ENCODE measurements at places on chromosomes 12 and 14.
A peak's percentile ranks its signal among the peaks of the same experiment; 100 is the strongest.

- DNase-seq: no peak
Measured at GRCh38 chr12:59219148-59219547, 298.8 kb upstream of the LRIG3 start.

GRCh38 chr12:68310370-68310769 lies 21.8 kb downstream of the MDM1 start:
- no peak for DNase-seq

DNA sequence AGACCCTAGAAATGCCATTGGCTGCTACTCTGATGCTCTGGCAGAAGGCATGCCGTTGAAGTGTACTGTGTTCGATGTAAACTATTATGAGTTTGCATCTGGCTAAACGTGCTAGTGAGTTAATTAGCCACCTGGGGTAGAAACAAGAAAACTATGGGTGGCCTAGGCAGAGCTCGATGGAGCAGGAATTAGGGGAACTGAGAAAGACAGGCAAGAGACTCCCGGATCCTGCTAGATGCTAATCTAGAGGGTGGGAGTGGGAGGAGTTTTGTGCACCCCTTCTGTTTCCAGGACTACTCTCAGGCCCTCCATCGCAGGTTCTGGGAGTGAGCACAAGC lies 32.0 kb downstream of the TMEM63C start:
- DNase-seq: no peak

GRCh38 chr14:77565289-77565993 lies 51.0 kb downstream of the SPTLC2 start:
- DNase-seq: no peak

- no peak for DNase-seq
Measured at GRCh38 chr12:1970331-1970900, 33.8 kb downstream of the DCP1B start.

DNA sequence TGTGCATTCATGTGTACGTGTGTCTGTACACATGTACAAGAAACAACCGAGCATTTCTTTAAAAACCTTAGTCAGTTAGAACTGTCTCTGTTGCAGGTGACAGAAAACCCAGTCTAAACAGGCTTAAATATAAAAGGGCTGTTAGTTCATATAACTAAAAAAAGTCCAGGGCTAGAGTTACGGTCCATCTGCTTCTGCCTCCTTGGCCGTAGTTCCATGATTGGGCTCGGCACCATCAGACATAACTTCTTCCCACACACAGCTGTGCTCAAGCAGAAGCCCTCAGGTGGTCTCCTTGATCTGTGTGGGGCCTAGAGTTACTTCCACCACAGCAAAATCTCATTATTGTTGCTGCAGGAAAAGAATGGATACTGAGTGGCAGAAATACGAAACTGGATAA lies 34.6 kb downstream of the CKB start:
- DNase-seq: no peak

DNA sequence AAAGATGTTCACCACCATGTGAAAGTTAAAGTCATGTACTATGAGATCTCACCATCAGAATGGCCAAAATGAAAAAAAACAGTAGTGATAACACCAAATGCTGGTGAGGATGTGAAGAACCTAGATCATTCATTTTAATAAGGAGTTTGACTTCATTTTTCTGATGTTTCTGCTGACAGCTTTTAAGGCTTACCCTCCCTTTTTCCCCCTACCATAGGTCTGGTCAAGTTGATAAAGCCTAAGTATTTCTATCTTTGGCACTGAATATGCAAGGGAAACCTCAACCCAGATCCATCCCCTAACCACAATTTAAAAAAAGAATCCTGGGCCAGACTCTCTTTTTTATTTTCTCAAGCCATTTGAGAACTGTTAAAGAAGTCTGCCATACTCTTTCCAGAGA lies 689.6 kb upstream of the FOXG1 start:
- no peak for DNase-seq

GRCh38 chr14:35682802-35683201 lies 126.3 kb downstream of the RALGAPA1 start:
- DNase-seq: no peak

- peak; percentile 64 for DNase-seq
Measured at GRCh38 chr12:108812324-108812723, 45.1 kb downstream of the SSH1 start.

- DNase-seq: no peak
Measured at GRCh38 chr12:51322452-51322851, 1.5 kb downstream of the BIN2 start.

DNA sequence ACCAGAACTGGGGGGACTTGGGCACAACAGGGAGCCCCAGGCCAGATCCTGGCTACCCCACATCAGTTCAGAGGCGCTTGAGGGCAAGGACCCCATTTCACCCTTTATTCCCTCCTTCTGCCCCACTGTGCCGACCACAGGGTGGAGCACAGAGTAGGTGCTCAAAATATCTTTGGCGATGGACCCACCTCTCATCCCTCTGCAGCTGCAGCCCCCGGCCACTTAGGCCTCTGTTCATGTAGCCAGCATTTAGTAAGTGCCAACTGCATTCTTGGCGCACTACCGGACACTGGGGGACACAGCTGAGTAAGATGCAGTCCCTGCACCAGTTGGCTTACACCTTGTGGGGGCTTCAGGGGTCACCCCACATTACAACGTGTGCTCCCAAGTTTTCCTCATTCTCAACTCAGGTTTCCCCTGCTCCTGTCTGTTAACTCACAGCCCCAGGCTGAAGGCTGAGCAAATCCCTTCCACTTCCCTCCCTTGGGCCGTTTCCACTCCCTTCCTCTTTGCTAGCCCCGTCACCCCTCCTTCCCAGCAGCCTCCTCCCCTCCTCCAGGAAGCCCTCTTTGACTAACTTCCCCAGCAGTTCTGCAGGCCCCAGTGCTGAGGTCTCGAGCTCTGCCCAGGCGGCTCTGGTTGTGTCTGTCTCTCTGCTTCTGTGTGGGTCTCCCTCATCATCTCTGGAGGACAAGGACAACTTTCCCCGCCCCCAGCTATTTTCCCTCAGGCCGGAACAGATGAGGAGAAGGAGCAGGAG lies 26.5 kb downstream of the KRT80 start:
- DNase-seq: no peak

DNA sequence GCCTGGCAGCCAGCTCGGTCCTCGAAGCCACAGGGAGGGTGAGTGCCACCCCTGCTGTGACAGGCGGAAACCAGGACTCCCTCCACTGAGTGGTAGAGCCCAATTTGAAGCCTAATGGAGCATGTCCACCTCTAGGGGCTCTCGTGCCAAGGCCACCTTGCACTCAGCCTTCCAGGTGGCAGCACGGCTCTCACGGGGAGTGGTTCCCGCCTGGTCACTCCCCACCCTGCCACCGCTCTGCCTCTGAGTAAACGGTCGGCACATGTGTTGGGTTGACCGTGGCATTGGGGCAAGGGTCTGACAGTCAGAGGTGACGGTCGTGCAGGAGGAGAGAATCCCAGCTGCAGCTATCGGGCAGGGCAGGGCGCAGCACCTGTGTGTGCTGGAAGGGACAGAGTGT lies 34.8 kb downstream of the IL31 start:
- no peak for DNase-seq

DNA sequence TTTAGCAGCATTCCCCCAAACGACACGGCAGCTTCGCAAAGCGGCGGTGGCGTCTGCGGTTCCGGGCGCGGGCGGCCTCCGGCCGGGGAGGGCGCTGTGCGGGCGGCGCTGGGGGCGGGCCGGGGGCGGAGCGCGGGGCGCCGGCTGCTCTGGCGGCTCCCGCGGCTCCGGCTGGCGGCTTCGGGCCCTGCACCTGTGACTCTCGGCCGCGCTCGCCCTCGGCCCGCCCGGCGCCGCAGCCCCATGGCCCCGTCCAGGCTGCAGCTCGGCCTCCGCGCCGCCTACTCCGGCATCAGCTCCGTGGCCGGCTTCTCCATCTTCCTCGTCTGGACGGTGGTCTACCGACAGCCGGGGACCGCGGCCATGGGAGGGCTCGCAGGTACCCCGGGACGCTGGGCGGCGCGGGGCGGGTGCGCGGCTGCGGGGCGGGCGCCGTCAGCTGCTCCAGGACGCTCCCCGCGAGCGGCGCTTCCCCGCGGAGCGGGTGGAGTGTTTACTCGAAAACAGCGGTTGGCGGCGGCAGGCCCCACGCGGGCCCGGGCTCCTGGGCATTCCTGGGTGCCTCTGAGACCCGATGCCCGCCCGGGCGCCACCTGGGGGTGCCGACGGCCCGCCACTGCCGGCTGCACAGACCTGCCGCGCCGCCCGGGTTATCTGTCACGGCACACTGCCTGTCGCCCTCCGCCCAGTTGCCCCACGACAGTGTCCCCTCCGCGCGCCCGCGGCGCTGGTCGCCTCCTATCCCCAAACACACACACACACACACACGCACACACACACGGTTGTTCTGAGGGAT lies at the start of gene SLC48A1:
Gene SLC48A1, plus strand, starts transcription at position 177 of the 796 bp plus-strand sequence. Its CDS starts 67 bp downstream, at position 244.
- DNase-seq: peak; percentile 87

GRCh38 chr14:98731701-98732100 lies 540.3 kb downstream of the BCL11B start:
- no peak for DNase-seq

GRCh38 chr12:80580254-80580653 lies 127.2 kb upstream of the MYF6 start:
- DNase-seq: no peak

DNA sequence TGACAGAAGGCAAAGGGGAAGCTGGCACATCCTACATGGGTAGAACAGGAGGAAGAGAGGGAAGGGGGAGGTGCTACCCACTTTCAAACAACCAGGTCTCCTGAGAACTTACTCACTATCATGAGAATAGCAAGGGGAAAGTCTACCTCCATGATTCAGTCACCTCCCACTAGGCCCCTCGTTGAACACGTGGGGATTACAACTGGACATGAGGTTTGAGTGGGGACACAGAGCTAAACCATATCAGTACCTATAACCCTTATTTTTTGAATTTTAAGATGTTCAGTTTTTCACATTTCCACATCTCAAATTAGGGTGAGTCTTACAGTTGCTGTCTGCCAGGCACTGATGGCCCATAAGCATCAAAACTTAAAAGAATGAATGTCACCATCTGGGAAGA lies 80.2 kb upstream of the ST8SIA1 start:
- no peak for DNase-seq

DNA sequence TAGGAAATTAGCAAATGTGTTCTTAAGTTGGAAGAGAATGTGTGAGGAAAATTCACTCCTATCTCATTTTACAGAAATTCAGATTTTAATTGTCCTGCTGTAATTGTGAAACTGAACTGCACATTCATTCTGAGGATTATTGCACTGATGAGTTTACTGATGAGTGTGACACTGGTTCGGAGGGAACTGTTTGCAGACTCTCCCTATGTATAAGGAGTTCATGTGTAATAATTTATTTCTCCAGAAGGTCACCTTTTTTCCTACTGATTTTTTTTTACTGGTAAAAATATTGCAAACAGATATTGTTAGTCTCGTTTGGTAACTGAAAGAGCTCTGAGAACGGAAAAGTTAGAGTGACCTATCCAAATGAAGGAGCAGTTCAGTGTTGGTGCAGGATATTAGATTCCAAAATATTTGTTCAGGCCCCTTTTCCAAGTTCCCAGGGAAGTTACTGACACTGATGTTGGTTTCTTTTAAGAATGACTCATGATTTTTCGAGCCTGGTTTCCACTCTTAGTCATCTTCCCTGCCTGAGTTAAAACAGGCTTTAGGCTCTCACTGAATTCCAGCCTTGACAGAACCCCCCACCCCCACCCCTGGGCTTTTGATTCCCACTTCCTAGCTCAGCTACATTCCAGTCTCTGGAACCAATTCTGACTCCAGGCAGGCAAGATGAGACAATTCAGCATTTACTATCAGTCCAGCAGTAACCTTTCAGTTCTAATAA lies 18.4 kb downstream of the ANO6 start:
- peak; percentile 31 for DNase-seq

- DNase-seq: peak; percentile 90
Measured at GRCh38 chr12:109899783-109900751, at the start of gene TCHP. Gene TCHP, plus strand, starts transcription at chr12:109900274. Its CDS starts 2,753 bp downstream, at chr12:109903027.
